ENCODE measurements at places on chromosomes 2 and 18.
A peak's percentile ranks its signal among the peaks of the same experiment; 100 is the strongest.

DNA sequence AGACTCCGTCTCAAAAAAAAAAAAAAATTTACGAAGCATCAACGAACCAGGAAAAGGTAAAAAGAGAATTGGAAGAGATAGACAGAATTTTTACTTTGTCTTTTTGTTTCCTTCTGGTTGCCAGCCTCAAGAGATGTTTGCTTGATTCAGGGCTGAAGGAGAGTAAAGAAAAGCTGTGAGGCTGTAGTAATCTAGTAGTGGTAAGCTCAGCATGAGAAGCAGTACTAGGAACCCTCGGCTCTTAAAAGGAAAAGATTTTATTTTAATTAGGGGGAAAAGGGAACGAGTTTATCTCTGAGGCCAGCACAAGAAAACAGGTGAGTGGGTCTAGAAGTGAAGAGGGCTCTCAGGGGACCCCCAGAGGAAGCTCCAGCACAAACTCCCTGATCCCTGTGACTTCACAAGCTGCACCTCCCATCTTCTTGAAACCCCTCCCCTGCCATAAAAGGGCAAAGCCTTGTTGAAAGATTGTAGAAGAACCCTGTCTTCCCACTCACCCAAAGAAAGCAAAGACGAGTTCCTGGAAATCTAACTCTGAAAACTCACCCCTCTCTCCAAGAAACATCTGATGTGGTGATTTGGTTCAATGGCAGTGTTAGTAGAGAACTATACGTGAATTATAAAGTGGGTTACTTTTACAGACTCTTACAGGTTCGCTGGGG lies 8.6 kb downstream of the RBMS1 start:
- DNase-seq: no peak

- no peak for DNase-seq
These were observed 70.2 kb downstream of the PTPRM start for GRCh38 chr18:7637269-7637668.

DNA sequence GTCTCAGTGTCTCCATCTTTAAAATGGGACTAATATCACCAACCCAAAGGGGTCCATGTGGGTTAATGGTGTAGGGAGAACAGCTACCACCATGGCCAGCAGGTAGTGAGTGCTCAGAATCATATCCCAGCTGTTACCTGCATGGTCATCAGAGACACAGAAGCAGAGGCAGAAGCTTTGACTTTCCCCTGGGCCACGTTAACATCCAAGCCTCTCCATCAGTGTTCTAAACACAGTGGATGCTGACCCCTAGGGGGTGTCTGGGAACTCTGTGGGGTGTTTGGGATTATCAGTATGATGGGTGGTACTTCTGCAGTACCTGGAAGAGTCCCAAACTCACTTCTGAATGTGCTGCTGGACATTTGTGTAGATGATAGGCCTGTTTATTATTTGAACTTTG lies 93.6 kb downstream of the GYPC start:
- peak; percentile 3 for DNase-seq

DNA sequence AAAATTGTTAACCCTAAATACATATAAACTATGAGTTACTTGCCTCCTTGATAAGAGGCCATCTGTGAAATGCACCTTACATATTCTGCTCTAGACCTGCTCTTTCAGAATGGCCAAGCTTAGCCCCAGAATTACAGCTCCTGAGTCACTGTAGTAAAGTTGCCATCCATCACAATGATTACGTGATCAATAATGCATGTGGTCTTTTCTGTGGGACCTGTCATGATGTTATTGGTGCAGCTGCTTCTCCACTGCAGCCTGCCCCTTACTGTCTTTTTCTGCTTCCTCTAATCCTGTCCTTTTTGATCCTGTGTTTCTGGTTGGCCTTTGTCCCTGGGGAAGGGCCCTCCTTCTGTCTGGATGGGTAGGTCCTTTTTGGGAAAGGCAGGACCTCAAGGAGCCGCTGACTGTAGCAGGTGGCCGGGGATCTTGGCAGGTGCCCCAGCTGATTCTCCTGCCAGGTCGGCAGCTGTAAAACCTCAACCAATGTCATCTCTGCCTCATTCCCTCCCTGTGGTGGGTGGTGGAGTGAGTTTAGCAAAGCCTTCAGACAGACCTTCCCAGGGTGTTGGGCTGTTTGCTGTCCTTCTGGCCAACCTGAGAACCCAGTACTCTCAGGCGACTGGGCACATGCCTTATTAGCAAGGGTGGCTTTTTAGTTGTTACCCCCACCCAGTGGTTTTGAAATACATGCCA lies 126.2 kb upstream of the EML6 start:
- DNase-seq: no peak

GRCh38 chr18:9753846-9754245 lies 45.7 kb downstream of the RAB31 start:
- DNase-seq: no peak

- no peak for DNase-seq
These were observed 8.1 kb upstream of the IL1A start for GRCh38 chr2:112792419-112792818.

GRCh38 chr2:173034143-173034542 lies 41.5 kb upstream of the MAP3K20 start:
- no peak for DNase-seq

Measured in HT-29 (cell line).